Epithelial cell of proximal tubule (primary cell): ENCODE measurements at places on chromosomes 7 and 10.

DNA sequence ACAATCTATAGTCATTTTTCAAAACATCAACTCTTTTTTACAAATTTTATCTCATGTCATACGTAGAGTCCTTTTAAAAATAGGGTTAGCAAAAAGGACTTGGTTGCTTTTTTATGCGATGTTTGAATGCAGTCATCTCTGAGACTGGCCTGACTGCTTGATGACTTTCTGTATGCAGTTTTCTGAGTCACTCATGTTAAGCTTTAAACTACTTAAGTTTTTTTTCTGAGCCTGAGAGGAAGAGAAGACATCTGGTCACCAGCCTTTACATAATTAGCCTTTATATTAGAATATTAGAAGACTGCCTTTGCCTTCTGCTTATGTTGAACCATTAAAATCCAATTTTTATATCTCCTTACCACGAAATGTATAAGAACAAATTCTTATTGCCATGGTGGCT is 834.4 kb upstream of the MBL2 start:
- DNase-seq, result no peak

DNA sequence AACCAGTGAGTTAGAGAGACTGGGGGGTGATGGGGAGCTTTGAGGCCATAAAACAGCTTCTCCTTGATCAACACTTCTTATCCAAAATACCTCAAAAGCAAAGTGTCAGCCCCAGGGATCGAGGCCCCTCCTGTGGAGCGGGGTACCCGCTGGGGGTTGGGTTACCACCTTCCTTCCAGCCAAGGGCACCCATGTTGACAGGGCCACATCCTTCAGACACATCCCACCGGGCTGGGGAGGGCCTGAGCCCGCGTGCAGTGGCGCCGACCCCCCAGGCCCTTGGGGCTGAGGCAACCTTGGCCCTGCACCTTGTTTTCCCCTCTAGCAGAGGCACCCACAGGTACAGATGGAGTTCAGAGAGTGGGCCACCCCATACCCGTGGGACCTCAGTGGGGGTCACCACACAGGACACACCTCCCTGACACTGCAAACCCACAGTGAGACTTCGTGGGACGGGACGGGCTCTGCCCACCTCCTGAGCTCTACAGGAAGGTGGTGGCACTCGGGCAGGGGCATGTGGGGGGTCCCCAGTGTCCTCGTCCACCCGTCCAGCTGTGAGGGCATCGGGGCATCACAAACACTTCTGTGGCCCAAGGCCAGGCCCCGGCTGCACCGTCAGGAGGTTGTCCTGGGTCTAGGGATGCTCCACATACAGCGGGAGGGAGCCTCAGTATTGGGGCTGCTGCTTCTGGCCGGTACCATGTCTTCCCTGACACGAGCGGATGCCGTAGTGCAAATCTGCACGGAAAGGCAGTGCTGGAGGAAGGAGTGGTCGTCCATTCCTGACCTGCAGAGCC is 10.7 kb downstream of the DPYSL4 start:
- DNase-seq, result no peak

- peak; percentile 43 for DNase-seq
These were observed 278.1 kb upstream of the NRP1 start for GRCh38 chr10:33612551-33612950.

DNA sequence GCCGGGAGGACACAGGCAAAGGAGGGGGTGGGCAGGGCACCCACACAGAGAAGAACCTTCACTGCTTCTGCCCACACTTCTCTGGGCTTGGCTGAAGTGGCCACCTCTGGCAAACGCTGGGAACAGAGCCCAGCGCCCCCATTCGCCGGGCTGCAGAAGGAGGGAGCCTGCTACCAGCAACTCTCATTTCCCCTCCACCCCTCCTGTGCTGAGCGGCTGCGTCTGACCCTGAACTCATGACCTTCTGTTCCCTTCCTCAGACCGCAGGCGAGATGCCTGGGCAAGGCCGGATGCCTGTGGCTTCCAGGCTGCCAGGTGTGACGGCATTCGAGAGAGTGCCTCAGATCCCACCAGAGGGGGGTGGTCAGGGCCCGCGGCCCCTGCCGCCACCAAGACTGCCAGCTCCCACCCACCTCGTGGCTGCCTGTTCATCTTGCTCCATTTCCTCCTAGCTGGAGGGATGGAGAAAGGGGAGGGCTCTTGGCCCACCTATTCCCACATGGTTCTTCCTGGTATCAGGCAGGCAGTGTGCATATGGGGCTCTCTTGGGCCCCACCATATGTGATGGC is 19.8 kb downstream of the DNAJB12 start:
- DNase-seq, result peak; percentile 80

- DNase-seq, result no peak
These were observed 5.8 kb upstream of the POLM start for GRCh38 chr7:44087911-44088838.

GRCh38 chr10:133567609-133568286 is 2.4 kb upstream of the SYCE1 start:
- no peak for DNase-seq
